ENCODE measurements at places on chromosomes 11 and 22. TPM values are rescaled to one million over a fixed set of nuclear protein-coding genes. Genes with fewer than 3 reads are reported as not detected.

Gene TMEM258
- total RNA-seq = 128 TPM

Gene C11orf65
- total RNA-seq = 0.62 TPM

Gene OR5B3
- total RNA-seq = not detected

Gene PTPRCAP
- 0.26 TPM for total RNA-seq

Gene UPB1
- total RNA-seq = 0.13 TPM

Gene CDCA5
- 4.2 TPM for total RNA-seq

Gene RIMBP3B
- 0.26 TPM for total RNA-seq

Gene CASTOR1
- total RNA-seq = 5.9 TPM

Gene PDE3B
- 2.4 TPM for total RNA-seq

Gene KCNJ11
- total RNA-seq = not detected

Gene MRPL21
- total RNA-seq = 58.6 TPM

Data from aortic smooth muscle cell (primary cell).